ENCODE measurements at places on chromosomes 5 and 9.

DNA sequence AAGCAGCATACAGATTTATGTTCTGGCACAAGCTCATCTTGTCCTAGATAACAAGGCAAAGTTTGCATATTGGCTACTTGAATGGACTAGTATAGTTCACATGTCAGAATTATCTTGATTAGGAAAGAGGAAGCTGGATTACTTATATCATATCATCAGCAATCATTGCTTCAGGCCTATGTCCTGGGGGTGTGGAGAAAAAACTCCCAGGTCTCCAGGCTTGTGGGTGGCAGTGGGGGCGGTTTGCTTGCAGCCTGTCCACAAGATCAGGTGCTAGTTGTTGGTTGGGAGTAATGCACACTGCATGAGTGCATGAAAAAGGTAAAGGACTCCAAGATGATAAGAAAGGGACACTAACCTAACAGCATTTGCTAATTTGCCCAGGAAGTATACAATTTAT, 326.4 kb upstream of the PDE4D start:
- DNase-seq = no peak

DNA sequence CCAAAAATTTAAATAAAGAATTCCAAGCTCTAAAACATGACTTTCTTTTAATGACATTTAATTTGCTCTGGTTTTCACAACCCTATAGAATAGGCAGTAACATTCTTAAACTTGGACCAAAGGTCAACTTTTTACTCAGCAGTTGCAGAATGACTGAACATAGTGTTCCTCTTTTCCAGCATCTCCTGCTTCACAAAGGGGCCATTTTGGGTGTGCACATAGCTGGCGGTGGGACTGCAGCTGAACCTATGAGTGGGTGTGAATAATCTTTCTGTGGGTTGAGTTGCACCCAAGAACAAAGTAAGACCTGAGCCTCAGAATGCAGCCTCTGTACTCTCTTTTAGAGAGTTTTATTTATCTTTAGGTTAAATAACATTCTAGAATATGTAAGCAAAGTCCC, 96.9 kb upstream of the HAPLN1 start:
- no peak for DNase-seq

DNA sequence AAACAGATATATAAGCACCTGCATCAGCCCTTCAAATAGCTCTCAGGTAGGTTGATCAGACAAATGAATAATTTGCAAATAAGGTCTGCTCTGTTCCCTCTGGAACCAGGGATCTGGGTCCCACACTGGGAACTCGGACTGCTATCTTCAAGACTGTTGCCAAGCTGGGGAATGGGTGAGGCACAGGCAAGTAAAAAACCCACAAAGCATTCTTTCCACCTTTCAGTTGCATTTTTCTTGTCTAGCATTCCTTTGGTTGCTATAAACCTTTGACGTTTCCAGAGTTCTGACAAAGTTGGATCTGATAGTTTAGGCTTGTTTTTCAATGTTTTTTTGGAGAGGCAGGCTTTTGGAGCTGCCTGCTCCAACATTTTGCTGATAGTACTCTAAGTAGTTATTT, 20.1 kb downstream of the FBXL17 start:
- no peak for DNase-seq

DNA sequence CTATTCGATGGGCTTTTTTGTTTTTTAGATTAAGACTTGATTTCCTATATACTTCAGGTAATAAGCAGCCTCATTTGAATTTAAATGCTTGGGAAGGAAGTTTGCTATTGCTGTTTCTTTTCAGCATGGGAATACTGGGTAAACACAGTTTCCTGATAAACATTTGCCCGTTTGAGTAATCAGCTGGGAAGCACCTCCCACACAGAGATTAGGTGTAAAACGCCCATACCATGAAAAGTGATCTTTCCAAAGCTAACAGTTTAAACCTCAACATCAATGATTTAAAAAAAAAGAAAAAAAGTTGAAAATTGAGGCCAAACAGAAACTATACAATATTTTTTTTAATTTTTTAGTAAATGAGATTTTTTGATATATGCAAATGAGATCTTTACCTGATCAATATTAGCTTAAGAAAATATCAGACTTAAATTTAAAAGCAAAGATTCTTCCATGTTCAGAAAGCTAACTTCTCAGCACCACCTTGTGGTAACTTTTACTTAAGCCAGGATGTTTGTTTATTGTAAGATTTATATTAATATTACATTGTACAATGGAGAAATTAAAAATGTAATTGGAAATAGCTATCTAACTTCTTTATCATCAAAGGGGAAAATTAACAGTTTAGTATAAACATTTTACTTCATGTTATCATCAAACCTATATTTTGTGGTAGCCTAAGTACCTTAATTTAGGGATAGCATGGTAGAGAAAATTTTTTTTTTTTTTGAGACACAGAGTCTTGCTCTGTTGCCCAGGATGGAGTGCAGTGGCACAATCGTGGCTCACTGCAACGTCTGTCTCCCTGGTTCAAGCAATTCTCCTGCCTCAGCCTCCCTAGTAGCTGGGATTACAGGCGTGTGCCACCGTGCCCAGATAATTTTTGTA, 39.8 kb downstream of the F2RL2 start:
- DNase-seq = no peak

GRCh38 chr9:13651526-13651925, 372.0 kb upstream of the MPDZ start:
- DNase-seq = no peak

GRCh38 chr5:101788797-101789196, 507.3 kb downstream of the SLCO4C1 start:
- DNase-seq = no peak

DNA sequence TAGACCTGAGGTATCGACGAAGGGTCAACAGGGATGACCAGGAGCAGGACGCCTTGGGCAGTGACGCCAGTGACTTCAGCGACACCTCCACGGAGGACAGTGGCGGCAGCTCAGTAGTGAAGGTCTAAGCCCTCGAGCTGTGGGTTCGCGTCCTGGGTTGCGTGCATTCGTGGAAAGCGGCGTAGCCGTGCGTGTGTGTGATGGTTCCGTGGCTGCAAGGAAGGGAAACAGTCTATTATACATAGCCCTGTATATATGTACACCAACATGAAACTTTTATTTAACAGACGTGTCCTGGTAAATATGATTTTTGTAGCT, 8.4 kb downstream of the PPP1R26 start:
- DNase-seq = no peak

GRCh38 chr5:8945972-8946371, 599.9 kb downstream of the SEMA5A start:
- DNase-seq = no peak
